ENCODE measurements at places on chromosomes 11 and 22. TPM values are rescaled to one million over a fixed set of nuclear protein-coding genes. Genes with fewer than 3 reads are reported as not detected.

DNA sequence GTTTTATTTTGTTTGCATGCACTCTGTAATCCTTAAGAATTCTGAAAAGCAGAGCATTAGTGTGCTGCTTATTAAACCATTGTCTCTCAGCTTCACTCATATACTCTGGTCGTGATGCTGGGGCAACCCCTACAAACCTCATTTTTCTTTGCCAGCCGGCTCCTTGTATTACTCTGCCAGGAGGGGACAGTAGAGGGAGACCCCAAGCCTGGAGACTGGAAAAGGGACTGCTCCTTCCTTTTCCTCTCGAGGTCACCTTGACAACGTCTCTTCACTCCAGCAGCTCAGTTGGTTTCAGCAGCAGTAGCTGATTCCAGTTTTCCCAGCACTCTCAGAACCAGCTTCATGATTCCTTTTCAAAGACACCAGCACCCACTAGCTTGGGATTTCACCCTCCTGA is 2.8 kb upstream of the JHY start:
- no peak for DNase-seq

- DNase-seq, result no peak
These were observed 2.3 kb upstream of the PNPLA2 start for GRCh38 chr11:816433-816779.

- DNase-seq, result no peak
These were observed 99.6 kb downstream of the CELSR1 start for GRCh38 chr22:46437671-46438440.

- no peak for DNase-seq
These were observed 2.5 kb downstream of the DBX1 start for GRCh38 chr11:20157728-20158127.

- DNase-seq, result no peak
These were observed 599 bp downstream of the SIK3 start for GRCh38 chr11:117097389-117098268.

- no peak for DNase-seq
These were observed 61.4 kb downstream of the SYT13 start for GRCh38 chr11:45224766-45225165.

DNA sequence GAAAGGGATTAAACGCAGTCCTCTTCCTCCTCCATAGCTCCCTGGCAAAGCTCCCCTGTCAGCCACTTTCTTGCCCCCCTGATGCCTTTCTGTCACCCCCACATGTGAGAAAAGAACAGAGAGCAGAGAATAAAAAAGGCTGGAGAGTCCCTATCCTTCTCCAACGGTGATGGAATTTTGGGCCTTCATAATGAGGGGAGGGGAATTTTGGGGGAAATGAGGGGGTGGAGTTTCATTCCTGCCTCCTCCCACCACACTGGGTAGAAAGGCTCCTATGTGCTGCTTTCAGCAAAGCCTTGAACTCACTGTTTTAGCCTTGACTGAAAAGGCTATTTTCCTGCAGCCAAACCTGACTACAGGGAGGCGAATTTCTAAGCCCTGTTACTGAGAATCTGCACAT is 59.3 kb downstream of the C11orf58 start:
- no peak for DNase-seq

- DNase-seq, result peak; percentile 48
These were observed 1.4 kb downstream of the MDK start for GRCh38 chr11:46382646-46383403.

Gene PHETA2
- 29.8 TPM for total RNA-seq

Gene ADAMTS8
- not detected for total RNA-seq

Gene OR52I1
- not detected for total RNA-seq
